ENCODE measurements at places on chromosomes 5 and 9. TPM values are rescaled to one million over a fixed set of nuclear protein-coding genes. Genes with fewer than 3 reads are reported as not detected.

CAST gene
- 319 TPM for total RNA-seq

PHF24 gene
- 0.75 TPM for total RNA-seq

CDK5RAP2 gene
- total RNA-seq, result 38.6 TPM

POC5 gene
- total RNA-seq, result 8.3 TPM

NOXA1 gene
- 2.7 TPM for total RNA-seq

GRCh38 chr5:89336111-89336510 is 453.1 kb upstream of the MEF2C start:
- no peak for DNase-seq

- DNase-seq, result no peak
Measured at GRCh38 chr5:76274571-76274970, 128.5 kb upstream of the IQGAP2 start.

GRCh38 chr5:20041326-20042274 is 53.6 kb upstream of the CDH18 start:
- no peak for DNase-seq

DNA sequence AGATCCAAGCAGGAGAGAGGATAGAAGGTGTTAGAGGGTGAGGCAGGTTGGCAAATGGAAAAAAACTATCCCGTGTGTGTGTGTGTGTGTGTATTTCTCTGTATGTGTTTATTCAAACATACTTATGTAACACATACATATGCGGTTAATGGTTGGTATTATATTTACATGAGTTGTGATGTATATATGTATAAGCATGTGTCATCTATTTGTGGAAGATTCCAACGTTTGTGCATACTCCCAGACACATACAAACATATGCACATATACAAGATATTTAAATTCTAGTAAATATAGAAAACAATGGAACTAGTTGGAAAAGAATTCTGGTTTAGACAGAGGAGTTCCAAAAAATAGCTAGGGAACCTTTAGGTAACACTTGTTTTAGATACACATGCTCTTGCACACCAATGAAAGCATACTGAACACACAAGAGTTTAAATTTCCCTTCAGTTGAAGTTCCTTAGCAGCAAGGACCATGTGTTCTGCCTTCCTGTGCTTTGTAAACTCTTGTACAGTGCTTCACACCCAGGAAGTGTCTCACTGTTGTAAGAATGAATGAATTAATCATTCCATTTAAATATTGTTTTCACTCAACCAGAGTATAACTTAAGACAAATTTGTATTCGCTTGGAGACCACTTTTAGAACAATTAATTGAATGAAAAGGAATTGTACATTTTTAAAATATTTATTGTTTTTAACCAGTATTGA is 257.8 kb downstream of the FER start:
- no peak for DNase-seq

DNA sequence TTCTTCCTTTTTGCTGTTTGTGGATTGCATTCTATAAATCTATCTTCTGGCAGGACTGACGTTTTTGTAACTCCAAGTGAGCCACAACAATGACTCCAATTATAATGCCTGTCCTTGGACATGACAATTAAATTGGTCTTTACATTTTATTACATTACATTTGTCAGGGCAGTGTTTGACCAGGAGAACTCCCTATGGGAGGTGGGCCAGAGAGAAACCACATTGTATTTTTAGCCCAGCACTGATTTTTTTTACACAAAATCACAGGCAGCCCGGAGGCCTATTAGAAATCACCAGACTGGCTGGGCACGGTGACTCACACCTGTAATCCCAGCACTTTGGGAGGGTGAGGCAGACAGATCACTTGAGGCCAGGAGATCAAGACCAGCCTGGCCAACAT is 99.1 kb upstream of the SMC5 start:
- DNase-seq, result no peak

DNA sequence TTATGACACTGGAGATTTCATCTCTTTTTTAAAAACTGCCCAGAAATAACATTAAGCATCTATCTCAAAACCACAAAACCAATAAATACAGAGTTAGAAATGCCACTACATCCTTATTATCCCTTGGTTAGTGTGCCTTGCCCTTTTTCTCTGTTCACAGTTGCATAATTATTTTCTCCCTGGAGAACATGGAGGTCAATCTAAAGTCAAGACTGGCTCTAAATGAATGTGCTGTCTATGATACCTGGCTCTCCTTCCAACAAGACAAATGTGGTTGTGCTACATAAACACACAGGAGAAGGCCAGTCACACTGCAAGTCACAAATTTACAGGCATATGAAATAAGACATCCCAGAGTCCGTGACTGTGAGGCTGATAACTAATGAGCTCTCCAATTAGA is 2.8 kb downstream of the FBN2 start:
- no peak for DNase-seq

- DNase-seq, result no peak
Measured at GRCh38 chr5:122694884-122695283, 80.0 kb upstream of the SNX2 start.

GRCh38 chr9:120435091-120435490 is 144.9 kb downstream of the CDK5RAP2 start:
- DNase-seq, result no peak

DNA sequence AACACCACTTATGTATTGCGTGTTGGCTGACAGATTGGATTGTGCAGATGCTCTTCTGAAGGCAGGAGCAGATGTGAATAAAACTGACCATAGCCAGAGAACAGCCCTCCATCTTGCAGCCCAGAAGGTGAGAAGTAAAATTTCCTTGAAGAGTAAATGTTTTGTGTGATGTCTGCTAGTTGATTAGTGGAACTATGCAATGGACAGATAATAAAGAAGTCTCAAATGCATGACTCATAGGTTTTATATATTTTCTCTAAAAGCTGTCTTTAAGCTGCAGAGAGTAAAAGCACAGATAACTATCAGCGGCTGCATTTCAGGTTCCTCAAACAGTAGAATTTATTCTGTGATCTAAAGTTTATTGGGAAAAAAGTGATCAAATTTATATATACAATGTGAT is 27.4 kb downstream of the INVS start:
- no peak for DNase-seq

GRCh38 chr9:70049236-70049635 is 5.6 kb downstream of the MAMDC2 start:
- no peak for DNase-seq
